ENCODE measurements at places on chromosomes 5 and 9.

- no peak for DNase-seq
Observed at GRCh38 chr9:37977851-37978480, 74.0 kb upstream of the SLC25A51 start.

- DNase-seq, result no peak
Observed at GRCh38 chr5:2371419-2371710, 380.1 kb downstream of the IRX2 start.

DNA sequence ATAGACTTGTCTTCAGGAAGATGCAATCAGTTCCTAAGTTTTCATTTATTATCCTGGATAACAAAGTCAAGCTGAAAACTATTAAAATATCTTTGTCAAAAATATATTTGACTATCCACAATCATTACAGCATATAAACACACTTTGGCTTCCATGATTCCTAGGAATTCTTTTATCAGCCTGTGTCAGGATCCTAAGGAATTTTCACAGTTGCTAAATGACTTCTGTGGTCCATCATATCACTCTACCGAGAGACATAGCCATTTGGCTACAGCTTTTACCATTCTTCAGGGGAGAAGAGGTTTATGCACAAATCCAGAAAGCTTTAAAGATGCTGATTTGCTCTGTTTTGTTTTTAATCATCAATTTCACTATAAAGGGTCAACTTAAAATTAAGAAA is 128.3 kb downstream of the MLLT3 start:
- DNase-seq, result no peak

GRCh38 chr5:146233441-146233840 is 30.0 kb downstream of the RBM27 start:
- no peak for DNase-seq

DNA sequence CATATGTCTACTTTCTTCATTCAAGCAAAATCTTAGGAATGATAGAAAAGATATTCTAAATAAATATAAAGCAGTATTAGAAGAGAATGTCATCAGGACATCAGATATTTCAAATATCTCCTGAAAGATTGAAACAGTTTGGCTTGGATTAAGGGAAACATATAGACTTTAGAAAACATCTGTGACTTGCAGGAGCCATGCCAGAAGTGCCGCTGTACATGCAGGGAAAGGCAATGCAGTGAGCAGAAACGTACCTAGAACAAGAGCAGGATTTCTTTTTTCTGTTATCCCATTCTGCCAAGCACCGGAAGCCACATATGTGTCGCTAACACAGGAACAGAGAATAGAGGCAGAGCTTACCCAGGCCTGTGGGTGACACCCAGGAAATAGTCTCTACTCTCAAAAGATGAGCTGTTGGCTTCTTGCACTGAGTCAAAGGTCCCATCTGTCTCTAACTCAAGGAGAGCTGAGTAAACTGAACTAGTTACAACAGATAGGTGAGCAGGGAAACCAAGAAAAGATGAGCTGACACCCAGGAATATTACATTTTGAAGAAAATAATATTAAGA is 5.8 kb downstream of the ADAMTS19 start:
- no peak for DNase-seq

Data from keratinocyte (primary cell).